CD4-positive, CD25-positive, alpha-beta regulatory T cell (primary cell): ENCODE measurements at places on chromosomes 5 and 9. TPM values are rescaled to one million over a fixed set of nuclear protein-coding genes. Genes with fewer than 3 reads are reported as not detected.

DNA sequence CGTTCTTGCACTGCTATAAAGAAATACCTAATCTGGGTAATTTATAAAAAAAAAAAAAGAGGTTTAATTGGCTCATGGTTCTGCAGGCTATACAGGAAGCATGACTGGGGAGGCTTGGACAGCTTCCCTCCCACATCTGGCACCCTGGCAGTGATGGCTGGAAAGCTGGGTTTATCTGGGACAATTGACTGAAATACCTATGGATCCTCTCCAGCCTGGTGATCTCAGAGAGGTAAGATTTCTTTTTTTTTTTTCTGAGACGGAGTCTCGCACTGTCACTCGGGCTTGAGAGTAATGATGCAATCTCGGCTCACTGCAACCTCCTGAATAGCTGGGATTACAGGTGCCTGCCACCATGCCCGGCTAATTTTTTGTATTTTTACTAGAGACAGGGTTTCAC lies 22.7 kb upstream of the UGCG start:
- H3K4me3 ChIP-seq, result no peak overlapping the region
- no peak overlapping the region for H3K27ac ChIP-seq
- H3K36me3 ChIP-seq, result no peaks in the 10 kb centered on the region
- no peak for DNase-seq
- H3K4me1 ChIP-seq, result no peaks in the 10 kb centered on the region
- H3K27me3 ChIP-seq, result no peaks in the 10 kb centered on the region

PCDHB4 gene
- not detected for total RNA-seq

DNA sequence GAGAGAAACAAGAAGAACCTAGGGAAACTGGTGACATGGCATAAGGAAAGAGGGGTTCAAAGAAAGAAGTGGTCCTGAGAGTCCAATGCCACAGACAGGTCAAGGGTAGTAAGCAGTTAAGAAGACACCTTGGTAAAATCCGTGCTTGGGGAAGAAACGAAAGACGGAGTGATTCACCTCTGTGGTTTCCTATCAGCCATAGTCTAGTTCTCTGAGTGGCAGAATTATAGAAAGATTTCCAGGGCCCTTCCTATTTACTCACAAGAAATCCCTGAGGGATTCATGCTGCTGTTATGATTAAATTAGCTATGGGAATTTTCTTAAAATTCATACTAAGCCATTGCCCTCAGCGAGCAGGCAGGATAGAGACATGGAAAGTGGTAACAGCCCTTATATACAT lies 31.7 kb downstream of the IL33 start:
- DNase-seq, result no peak
- H3K36me3 ChIP-seq, result no peaks in the 10 kb centered on the region
- no peak overlapping the region for H3K4me3 ChIP-seq
- H3K27ac ChIP-seq, result no peak overlapping the region

INPP5E gene
- 30.3 TPM for total RNA-seq

DNA sequence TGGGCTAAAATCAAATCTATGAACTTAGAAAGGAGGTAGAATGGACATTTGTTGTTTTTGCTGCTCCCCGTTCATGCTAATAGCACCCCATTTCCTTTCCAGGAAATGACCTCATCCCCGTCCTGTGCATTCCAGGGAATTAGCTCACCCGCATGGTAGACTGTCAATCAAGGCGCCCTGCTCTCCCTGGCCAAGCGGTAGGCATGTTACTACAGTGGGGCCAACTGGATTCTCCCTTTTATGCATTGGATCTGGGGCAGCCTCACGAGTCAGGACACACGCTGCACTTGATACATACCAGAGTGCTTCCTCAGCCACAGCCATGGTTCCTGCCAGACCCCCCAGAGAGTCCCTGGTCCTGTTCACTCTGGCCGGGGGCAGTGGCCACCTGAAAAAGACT lies 111.0 kb upstream of the PTCH1 start:
- peaks cover 3% of the 10 kb centered on the region for H3K4me1 ChIP-seq
- peaks cover 8% of the 10 kb centered on the region for H3K27me3 ChIP-seq
- no peaks in the 10 kb centered on the region for H3K36me3 ChIP-seq
- no peak overlapping the region for H3K27ac ChIP-seq
- no peak for DNase-seq

RPS14 gene
- total RNA-seq, result 3,121 TPM

WWC1 gene
- 1.2 TPM for total RNA-seq

ACTBL2 gene
- not detected for total RNA-seq

DNA sequence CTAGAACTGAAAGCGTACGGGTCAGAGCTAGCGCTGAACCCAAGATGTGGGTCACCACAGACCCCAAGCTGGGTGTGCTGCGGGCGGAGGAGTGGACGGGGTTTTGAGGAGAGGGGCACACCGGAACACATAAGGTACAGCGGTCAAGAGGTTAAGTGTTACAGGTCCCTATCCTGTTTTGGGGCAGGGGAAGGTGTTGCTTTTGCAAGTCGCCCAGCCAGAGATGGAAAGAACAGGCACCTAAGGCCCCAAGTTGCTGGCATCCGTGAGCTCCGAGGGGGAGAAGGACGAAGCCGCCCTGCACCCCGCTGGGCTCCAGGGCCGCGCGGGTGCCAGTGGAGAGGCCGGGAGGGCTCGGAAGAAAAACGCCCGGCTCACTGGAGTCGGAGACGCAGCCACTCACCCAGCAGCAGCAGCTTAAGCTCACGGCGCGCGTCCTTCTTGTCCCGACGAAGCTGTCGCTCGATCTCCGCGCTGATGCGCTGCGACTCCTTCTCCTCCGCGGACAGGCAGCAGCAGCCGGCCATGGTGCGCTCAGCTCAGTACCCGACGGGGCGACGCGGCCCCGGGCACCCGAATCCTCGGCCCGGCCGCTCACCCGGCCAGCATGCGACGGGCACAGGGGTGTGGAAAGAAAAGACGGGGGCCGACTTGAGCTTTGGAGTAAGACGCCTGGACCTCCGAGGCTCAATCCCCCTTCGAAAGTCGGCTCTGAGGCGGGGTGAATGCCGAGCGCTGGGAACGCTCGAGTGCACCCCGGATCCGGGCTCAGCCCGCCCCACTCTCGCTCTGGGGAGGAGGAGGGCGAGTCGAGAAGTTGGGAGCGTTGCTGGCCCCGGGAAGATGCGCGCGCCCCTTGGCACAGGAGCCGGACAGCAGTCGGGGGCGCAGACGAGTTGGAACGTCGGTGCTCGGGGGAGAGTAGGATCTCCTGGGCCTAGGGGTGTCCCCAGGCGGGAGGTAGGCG lies 572 bp downstream of the GNA14 start:
- no peak overlapping the region for H3K27ac ChIP-seq
- H3K36me3 ChIP-seq, result no peaks in the 10 kb centered on the region
- H3K4me1 ChIP-seq, result peaks cover 11% of the 10 kb centered on the region
- no peak for DNase-seq
- peaks cover 26% of the 10 kb centered on the region for H3K27me3 ChIP-seq

OCLN gene
- 1.4 TPM for total RNA-seq

GRCh38 chr5:14884062-14884612 lies 12.6 kb upstream of the ANKH start:
- H3K27ac ChIP-seq, result no peak overlapping the region
- no peak overlapping the region for H3K4me3 ChIP-seq
- no peaks in the 10 kb centered on the region for H3K36me3 ChIP-seq
- no peak for DNase-seq

- H3K27ac ChIP-seq, result no peak overlapping the region
- H3K36me3 ChIP-seq, result no peaks in the 10 kb centered on the region
- no peak overlapping the region for H3K4me3 ChIP-seq
- H3K4me1 ChIP-seq, result no peaks in the 10 kb centered on the region
- no peak for DNase-seq
- no peaks in the 10 kb centered on the region for H3K27me3 ChIP-seq
Observed at GRCh38 chr9:109730228-109730627, 49.8 kb upstream of the PALM2AKAP2 start.

DNA sequence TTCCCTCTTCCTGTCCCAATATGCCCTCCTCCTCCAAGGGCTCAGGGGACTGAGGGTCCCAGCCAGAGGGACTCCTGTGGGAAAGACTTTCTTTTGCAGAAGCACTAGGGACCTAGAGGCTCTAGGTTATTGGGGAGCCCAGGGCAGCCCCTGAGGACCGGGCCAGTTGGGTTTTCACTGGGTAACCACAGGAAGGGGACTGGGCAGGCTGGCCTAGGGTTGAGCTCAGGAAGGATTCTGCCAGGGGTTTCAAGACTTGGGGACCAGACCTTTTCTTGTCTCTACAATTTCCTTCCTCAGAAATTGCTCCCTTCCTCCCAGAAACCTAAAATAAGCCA lies 24.4 kb upstream of the HMCN2 start:
- H3K27me3 ChIP-seq, result no peaks in the 10 kb centered on the region
- H3K27ac ChIP-seq, result no peak overlapping the region
- H3K4me3 ChIP-seq, result peak overlapping the region; percentile 31
- H3K36me3 ChIP-seq, result no peaks in the 10 kb centered on the region
- peaks cover 52% of the 10 kb centered on the region for H3K4me1 ChIP-seq
- no peak for DNase-seq

GRCh38 chr5:144230806-144231205 lies 60.1 kb downstream of the KCTD16 start:
- no peaks in the 10 kb centered on the region for H3K36me3 ChIP-seq
- H3K4me1 ChIP-seq, result no peaks in the 10 kb centered on the region
- no peak overlapping the region for H3K27ac ChIP-seq

GRCh38 chr9:17272536-17272935 lies 137.7 kb downstream of the CNTLN start:
- no peaks in the 10 kb centered on the region for H3K27me3 ChIP-seq
- no peaks in the 10 kb centered on the region for H3K4me1 ChIP-seq
- no peak overlapping the region for H3K4me3 ChIP-seq
- no peak for DNase-seq
- no peak overlapping the region for H3K27ac ChIP-seq
- no peaks in the 10 kb centered on the region for H3K36me3 ChIP-seq

- DNase-seq, result peak; percentile 81
- H3K4me3 ChIP-seq, result no peak overlapping the region
- peaks cover 26% of the 10 kb centered on the region for H3K36me3 ChIP-seq
- H3K27ac ChIP-seq, result peak overlapping the region; percentile 52
- H3K4me1 ChIP-seq, result peaks cover 53% of the 10 kb centered on the region
Observed at GRCh38 chr5:67156976-67157583, 39.5 kb downstream of the CD180 start.

DNA sequence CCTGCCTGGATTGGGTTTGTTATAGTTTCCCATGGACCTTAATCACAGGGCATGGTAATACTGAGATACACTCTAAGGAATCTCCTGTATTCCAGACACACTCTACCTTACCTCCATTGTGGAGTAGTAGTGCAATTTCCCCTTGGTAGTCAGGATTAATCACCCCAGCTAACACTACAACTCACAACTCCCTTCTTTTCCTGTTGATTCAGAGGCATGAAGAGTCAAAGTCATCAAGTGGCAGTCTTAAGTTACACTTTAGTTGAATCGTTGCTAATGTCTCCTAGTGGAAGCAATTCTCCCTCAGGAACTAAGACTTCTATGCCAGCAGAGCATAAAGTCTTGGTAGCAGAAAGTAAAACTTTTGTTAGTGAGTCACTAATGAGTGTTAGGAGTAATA lies 122.7 kb upstream of the APC start:
- H3K4me1 ChIP-seq, result no peaks in the 10 kb centered on the region
- peaks cover 2% of the 10 kb centered on the region for H3K27me3 ChIP-seq
- H3K4me3 ChIP-seq, result no peak overlapping the region
- H3K36me3 ChIP-seq, result no peaks in the 10 kb centered on the region
